Activated CD4-positive, alpha-beta T cell treated with anti-CD3 and anti-CD28 coated beads, Interleukin-2, amount 50 U/mL, for 48 hours (primary cell): ENCODE measurements at places on chromosomes 1 and 21.
A peak's percentile ranks its signal among the peaks of the same experiment; 100 is the strongest.

- DNase-seq: peak; percentile 66
Measured at GRCh38 chr1:20485527-20486456, at the start of gene CAMK2N1. Gene CAMK2N1 (minus strand): TSS chr1:20486210. CDS start chr1:20485379, 831 bp downstream.

DNA sequence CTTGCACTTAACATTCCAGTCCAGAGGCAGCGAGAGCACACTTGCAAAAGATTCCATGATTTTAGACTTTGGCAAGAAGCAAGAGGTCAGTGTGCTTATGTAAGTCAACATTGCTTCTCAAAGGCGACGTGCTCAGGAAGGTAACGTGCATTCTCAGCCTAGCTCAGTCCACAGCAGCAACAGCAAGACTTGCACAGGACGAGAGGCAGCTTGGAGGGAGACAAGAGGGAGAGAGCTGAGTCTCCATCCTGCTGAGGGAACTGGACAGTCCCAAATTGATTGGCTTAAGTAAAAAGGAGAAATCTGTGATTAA is 56.5 kb downstream of the PTP4A2 start:
- no peak for DNase-seq

- DNase-seq: no peak
Measured at GRCh38 chr1:108511764-108512163, 48.1 kb upstream of the EEIG2 start.

DNA sequence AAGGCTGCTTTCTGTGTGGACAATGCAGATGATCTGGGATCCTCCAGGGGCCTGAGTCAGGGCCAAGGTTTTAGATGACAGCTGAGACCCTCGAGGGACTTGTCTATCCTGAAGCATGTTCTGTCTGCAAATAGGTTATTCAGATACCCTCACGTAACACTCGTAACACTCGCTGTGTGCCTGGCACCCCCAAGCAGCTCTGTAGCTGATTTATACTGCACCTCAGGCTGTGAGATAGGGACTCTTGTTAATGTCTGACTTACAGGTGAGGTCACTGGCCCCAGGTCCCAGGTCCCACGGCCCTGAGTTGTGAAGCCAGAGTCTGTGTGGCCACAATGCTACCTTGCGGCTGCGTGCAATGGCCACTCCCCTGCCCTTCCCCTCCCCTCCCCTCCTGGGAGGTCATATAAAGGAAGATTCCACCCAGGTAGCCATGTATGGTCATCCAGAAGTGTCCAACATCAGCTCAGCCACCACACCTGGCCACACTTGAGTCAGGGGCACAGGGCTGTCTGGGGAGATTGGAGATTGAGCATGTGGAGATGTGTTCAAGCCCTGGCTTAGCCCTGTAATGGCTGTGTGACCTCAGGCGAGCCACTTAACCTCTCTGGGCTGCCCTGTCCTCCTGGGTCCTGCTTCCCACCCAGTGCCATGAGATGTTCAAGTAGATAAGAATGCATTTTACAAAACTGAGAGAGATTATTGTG is 687.7 kb downstream of the MATN1 start:
- DNase-seq: no peak

DNA sequence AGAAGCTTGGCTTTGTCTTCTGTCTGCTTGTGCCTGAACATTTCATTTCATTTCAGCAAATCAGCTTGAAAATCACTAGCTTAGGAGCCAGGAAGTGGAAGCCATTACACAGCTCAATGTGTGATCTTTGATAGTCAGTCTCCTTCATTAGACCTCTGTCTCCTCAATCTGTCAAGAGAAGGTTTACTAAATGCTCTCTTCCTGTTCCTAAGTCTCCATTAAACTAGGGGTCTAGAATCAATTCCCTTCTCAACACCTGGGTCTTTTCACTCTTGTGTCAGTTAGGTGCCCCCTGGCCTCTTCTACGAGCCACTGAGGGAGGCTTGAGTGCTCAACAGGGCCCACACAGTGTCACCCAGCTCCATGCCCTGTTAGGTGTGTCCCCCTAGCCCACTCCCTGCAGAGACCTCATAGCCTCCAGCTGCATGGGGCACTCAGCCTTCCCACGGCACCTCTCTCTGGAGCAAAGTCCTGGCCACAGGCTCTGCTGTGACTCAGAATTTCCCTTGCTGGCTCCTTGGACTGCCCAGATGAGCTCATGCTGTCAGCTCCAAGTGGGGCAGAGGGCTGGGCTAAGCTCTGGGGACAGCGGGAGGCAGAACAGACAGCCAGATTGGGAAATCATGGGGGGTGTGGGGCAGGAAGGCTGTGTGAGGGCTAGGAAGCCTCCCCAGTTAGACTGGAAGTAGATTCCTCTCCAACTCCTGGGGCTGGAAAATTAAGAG is 115.7 kb upstream of the IPO9 start:
- DNase-seq: no peak

DNA sequence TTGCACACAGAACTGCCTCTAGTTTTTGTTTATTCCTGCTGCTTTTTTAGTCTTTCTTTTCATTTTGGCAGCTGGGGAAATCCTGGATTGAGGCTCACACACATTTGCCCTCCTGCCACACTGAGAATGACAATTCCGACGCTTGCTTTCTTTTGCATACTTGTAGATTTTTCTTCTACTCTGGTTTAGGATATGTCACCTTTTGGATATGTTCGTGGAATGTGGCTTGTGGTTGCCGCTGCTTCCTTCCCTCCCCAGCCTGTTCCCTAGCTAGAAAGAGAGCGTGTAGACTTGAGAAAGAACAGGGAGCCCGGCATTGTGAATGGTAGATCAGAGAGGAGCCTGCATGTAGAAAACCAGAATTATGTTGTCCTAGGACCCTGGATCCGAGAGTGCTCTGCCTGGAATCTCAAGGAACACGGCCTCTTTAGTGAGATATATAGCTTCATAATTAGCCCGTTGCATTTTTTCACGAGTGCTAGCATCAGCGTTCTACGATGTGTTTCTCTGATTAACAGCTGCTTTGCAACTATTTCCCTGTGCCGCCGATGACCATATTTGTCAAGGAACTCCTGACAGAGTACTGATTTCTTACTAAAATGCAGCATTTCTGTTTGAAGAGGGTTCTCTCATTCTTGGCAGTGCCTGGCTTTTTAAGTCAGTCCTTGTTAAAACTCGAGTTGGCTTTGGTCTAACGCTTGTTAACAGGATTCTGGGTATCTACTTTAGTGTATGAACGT is 56.2 kb downstream of the PEX14 start:
- DNase-seq: no peak

- no peak for DNase-seq
Measured at GRCh38 chr1:116513956-116514355, 56.9 kb downstream of the CD58 start.

DNA sequence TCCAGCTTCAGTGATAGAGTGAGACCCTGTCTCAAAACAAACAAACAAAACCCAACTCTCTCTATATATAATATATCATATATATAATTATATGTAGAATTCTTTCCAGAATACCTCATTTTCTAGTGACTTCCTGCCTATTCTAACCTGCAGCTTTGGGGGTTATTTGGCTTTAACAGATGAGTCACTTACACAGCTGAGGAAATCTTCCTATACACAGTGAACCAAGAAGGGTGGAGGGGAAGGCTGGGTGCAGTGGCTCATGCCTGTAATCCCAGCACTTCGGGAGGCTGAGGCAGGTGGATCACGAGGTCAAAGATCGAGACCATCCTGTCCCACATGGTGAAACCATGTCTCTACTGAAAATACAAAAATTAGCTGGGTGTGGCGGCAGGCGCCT is 9.2 kb downstream of the RAB29 start:
- DNase-seq: no peak

DNA sequence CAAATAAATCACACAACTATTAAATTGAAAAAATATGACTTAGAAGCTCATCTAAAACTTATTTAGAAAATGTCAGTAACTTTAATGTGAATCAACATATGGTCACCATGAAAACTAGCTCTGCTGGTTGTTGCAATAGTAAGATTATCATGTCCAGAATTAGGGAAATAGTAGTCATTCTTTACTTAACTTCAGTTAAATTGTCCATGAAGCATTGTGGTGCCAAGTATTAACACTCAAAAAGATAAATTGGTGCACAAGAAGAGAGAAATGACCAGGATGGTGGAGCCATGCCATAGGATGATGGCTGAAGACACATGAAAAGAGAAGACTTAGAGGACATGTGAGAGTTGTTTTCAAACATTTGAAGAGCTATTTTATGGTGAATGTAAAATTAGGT is 130.2 kb upstream of the PTGFR start:
- no peak for DNase-seq

DNA sequence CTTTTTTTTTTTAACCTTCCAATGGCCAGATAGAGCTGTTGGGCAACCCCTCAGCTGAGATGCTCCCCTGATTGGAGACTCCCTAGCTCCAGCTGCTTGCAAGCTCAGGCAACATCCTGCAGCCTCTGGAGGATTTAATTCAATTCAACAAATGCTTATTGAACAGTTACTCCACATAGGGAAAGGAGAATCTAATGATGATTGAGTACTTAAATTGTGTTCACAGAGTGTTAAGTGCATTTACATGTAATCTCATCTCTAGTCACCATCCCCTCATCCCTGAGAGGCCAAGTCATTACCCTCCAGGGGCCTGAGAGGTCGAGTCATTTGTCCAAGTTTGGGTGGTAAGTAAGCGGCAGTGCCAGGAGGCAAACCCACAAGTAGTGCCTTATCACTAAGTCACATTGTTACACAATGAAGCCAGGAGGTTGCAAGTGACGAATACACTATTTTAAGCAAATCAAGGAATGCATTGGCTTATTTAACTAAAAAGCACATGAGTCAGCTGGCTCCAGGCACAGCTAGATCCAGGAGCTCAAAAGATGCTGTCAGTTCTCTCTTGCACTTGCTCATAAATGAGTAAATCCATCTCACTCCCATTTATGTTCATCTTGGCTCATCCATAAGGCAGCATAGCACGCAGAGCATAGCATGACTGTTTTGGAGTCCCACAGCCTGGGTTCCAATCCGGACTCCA is 64.3 kb downstream of the OPTC start:
- no peak for DNase-seq

DNA sequence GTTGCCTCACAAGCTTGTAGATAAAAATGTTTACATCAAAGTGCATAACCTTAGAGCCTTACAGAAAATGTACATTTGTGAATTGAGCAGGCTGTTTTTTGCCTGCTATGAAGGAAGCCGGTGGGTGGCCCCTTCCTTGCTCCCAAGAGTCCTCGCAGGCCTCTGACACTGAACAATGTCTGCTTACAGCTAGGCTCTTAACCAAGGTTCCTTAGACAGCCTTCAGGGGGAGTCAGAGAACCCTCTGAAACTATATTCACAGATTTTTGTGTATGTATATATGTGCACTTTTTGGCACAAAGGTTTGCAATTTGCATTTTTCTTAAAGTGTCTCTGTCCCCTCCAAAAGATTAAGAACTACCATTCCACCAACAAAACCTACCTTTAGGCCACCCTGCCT is 282.6 kb downstream of the BARHL2 start:
- no peak for DNase-seq

DNA sequence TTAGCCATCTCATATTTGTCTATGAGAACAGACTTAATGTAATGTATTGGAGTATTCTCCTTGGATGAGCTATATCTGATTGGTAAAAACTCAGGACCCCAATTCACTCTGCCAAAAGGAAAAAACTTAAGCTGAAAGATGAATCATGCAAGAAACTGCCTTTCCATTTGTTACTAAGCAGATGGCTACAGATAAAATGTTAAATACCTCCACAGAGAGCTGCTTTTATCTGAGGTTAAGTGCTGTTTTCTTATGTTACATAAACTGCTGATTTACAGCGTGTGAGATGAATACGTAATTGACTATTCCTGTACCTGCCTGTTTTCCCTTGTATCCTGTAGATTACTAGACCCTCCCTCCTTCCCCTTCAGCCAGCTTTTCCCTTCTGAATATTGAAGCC is 49.3 kb downstream of the CLCA4 start:
- no peak for DNase-seq
